ENCODE measurements at places on chromosomes 5 and 9.

DNA sequence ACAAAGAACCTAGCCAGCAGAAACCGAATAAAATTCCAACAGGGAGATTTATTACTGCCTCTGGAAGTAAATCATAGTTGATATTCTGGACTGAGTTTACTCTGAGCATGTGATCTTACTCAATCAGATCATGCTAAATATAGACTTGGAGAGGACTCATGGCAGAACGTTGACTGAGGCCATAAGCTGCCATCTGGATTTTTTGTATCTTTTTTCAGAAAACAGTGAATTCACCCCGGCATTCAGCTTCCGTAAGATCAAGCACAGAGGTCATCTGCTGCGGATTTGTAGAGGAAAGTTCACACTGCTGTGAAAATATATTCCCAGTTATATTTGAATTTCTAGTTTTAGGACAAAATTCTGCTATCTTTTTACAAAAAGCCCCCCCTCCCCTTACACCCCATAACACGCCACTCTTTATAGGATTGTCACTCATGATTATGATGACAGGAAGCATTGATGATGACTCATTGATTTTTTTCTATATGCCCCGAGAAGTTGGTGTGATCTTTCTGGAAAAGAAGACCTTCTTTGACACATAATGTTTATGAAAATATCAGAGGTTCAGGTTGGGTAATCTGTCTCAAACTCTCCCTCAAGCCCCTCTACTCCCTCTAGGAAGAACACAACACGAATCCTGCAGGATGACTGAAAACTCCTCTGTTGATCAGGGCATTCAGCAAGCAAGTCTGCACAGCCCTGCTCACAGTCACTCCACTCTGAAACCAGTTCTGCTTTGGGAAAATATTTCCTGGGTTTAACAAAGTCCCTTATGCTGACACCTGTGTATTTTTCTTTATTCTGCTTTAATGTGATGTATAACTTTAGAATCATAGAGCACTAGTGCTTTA is 70.8 kb downstream of the NXNL2 start:
- no peak for DNase-seq

GRCh38 chr9:134634667-134635230 is 6.9 kb upstream of the COL5A1 start:
- no peak for DNase-seq

DNA sequence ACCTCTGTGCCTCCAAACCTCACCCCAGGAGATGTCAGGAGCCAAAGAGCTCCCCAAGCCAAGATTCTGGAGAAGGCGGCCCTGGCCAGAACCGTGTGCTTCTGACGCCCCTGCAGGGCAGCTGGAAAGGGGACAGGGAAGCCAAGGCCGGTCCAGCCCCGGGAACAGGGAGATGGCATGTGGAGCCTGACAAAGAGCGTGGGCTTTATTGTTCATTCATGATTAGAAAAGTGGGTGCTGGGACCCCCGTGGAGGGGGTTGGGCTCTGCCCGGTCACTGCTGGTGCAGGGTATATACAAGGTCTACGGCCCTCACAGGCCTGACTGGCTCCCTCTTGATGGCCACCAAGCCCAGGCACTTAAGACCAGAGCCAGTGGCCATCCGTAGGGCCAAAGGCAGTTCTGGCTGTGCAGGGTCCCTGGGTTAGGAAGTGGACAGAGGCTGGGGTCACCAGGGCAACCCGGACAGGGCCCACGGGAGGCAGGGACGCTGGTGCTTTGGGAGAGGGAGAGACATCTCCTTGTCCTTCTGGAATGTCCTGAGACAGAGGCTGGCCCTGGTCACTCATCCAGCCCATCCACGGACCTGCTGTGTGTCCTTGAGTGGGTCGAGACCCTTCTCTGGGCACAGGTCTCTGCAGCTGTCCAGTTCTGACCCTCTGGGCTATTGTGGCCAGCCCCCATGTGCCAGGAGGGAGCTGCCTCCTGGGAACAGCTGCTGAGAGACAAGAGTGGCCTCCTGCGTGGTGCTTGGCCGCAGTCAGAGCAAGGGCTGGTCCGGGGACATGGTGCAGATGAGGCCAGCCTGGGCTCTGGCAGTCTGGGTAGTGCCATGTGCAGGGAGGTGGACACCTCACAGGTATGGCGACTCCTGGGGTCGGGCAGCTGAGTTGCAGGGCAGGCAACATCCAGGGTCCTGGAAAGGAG is 12.5 kb downstream of the NINJ1 start:
- DNase-seq: no peak

GRCh38 chr9:87054999-87055686 is 107.8 kb upstream of the GAS1 start:
- DNase-seq: no peak

Data from activated CD8-positive, alpha-beta memory T cell treated with anti-CD3 and anti-CD28 coated beads for 1 hour (primary cell).